ENCODE measurements at places on chromosomes 5 and 9.

- no peak for DNase-seq
Observed at GRCh38 chr5:123132316-123132715, 43.3 kb downstream of the PRDM6 start.

GRCh38 chr5:34854459-34855174, 15.7 kb downstream of the TTC23L start:
- no peak for DNase-seq

- peak; percentile 61 for DNase-seq
Observed at GRCh38 chr9:133532937-133533668, 1.4 kb upstream of the ADAMTSL2 start.

DNA sequence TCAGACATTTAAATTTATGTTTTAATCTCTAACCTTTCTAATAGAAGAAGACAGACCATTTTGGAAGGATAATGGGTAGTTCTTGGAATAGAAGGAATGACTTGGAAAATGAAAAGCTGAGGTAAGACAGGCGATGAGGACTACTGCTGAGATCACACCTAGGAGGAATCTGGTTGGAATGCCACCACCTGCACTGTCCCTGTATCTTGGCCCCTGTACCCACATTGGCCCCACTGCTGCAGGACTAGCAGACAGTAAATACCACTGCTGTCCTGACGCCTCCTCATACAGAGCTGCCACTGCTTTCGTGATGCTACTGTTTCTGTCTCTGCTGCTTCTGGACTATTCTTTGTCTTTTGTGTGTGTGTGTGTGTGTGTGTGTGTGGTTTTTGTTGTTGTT, 359.8 kb downstream of the TMEM232 start:
- DNase-seq: no peak
